Left ventricle myocardium inferior (tissue), 1 donor: ENCODE measurements at places on chromosomes 11 and 22. TPM values are rescaled to one million over a fixed set of nuclear protein-coding genes. Genes with fewer than 3 reads are reported as not detected.

The OR5D13 gene
- not detected for total RNA-seq

The EMID1 gene
- total RNA-seq, result 0.74 TPM

The PATE4 gene
- not detected for total RNA-seq

The TTC28 gene
- 16.4 TPM for total RNA-seq

The CNTF gene
- total RNA-seq, result 0.93 TPM

The GTSE1 gene
- 0.25 TPM for total RNA-seq

The MACROD1 gene
- total RNA-seq, result 127 TPM

The DEFB131B gene
- not detected for total RNA-seq

The SF3B2 gene
- total RNA-seq, result 75.5 TPM

The AASDHPPT gene
- 31.1 TPM for total RNA-seq

The POU2AF3 gene
- total RNA-seq, result 0.38 TPM

The PC gene
- total RNA-seq, result 10.3 TPM

The SLC7A4 gene
- 0.25 TPM for total RNA-seq

The OR52A1 gene
- total RNA-seq, result not detected

The SCN4B gene
- 12.9 TPM for total RNA-seq

The XKR3 gene
- total RNA-seq, result not detected
